Peyer's patch (tissue), 4 donors: ENCODE measurements at places on chromosomes 6 and 20. TPM values are rescaled to one million over a fixed set of nuclear protein-coding genes. Genes with fewer than 3 reads are reported as not detected.

- no peak for DNase-seq
Observed at GRCh38 chr20:555976-556385, 12.4 kb upstream of the CSNK2A1 start.

GRCh38 chr6:157579467-157580031 is 198.6 kb downstream of the ZDHHC14 start:
- no peak for DNase-seq

DNA sequence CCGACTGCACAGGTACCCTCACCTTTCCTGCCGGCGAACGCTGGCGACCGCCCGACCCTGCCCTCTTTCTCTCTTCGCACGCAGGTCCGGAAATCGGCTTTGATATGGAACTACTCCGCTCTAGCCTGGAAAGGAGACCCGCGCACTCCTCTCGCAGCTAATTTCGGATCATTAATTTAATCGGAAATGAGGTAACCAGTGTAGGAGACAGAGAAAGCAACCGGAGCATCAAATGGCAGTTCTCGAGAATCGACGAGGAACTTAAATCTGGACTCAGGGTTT is 949 bp upstream of the ATXN1 start:
- no peak for DNase-seq

GRCh38 chr6:4780360-4780812 is 4.2 kb downstream of the CDYL start:
- peak; percentile 54 for DNase-seq

DNA sequence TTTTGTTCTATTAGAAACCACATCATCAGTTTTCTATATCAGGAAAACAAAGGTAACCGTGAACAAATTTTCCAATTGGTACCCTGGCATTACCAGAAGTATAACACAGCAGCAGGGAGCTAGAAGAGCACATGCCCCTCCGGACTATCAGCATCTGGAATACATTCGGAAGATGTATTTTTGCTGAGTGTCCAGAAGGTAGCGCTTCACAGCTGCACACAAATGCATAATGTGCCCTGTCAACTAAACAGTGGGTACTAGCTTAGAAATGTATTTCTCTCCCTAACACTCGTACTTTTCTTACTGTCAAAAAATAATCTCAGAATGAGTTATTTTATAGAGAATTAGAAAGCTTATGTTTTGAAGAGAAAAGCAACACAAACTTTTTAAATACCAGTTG is 77.6 kb downstream of the HUS1B start:
- DNase-seq = no peak

DNA sequence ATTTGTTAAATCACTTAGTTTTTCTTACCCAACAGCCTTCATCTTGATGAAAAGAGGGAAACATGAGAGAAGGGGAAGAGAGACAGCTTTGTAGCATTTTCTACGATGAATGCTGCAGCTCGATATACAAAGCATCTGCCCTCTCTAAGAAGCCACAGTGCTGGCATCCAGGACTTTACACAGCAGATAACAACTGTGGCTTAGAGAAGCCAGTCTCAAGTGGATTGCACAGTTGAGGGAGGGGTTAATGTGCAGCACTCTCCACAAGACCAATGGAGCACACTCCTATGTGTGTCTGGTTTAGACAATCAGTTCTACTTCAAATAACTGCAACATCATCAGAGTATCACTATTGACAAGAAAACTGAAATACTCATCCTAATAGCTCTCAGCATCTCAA is 5.8 kb downstream of the C6orf120 start:
- DNase-seq = no peak

- DNase-seq = no peak
Observed at GRCh38 chr6:79072640-79073181, 5.3 kb downstream of the PHIP start.

- no peak for DNase-seq
Observed at GRCh38 chr6:22401206-22401605, 104.4 kb upstream of the PRL start.

DNA sequence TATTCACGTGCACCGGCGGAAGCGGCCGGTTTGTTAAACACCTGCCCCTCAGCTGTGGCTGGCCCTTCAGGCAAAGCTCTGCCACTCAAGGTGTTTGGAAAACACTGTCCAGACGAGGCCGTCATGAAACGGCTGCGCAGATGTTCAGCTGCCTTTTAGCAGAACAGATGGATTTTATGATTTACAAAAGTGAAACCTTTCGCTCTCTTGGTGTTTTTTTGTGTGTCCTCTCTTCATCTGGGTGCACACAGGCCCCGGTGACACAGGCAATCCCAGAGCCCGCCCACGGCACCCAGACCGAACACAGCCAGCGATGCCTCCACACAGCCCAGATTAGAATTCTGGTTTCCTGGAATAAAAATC is 397.0 kb downstream of the SMOC2 start:
- no peak for DNase-seq

DNA sequence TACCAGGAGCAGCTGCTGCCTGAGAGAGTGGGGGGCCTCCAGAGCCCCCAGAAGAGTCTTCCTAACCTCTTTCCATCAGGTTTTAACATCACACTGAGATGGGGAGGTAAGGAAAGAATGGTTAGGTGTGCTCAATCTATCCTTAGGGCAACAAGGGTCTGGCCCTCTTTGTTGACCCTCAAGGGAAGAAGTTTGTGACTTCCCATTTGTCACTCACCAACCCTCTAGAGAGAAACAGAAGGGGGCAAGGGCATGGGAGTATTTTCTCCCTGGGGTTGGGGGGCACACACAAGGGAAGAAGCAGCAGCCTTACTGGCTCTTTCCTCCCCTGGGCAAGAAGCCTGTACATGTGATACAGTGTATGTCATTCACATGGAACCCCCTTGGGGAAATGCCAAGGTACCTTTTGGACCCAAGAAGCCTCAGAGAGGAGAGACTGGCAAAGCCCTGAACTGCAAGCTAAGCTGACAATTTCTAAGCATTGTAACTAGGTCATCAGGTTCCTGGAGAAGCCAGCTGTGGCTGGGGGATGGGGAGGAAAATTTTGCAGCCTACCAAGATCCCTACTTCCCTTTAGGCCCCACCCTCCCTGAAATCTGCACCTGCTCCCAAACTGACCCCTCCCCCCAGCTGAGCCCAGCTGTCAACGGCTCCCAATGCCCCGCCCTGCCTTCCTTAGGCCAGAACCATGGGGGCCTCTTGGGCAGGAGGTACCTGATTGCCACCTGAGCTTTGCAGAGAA is 14.5 kb downstream of the BCL2L1 start:
- DNase-seq = peak; percentile 71

DNA sequence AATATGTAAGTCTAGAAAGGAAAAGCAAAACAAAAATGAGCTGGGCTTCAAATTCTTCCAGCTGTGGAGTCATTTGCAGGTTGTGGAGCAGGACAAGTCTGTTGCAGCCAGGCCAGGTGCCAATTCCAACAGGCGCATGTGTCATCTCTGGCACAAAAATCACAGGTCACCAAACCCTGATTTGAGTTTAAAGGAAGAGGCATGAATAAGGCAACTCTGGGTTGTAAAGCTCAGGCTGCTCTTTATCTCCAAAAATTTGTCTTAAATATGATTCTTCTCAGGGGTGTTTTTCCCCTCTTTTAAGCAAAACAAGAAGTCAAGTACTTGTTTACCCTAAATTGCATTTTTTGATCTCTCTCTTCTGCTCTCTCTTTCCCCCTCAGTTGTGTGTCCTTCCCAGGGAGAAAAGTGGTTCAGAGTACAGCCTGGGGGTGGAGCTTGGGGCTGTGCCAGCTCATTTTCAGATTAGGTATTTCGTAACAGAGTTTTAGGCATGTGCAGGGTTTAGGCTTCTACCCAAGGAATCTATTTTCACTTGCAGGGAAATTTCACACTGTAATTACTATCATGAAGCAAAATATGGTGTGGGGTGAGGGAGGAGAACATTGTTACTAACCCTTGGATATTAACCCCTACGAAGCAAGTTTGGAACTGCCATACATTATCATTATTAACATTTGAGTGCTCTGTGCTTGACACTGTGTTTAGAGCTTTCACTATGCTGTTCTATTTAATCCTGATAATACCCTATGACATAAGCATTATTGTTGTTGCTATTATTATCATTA is 8.3 kb upstream of the NCOA3 start:
- peak; percentile 79 for DNase-seq

GRCh38 chr20:52880997-52881396 is 91.2 kb upstream of the TSHZ2 start:
- no peak for DNase-seq

GRCh38 chr6:79201143-79201542 is 33.3 kb downstream of the HMGN3 start:
- DNase-seq = no peak

- peak; percentile 40 for DNase-seq
Observed at GRCh38 chr6:170285482-170285881, 5.4 kb downstream of the DLL1 start.

- DNase-seq = no peak
Observed at GRCh38 chr6:90442366-90442765, 144.5 kb downstream of the MAP3K7 start.

- no peak for DNase-seq
Observed at GRCh38 chr6:118710616-118711015, 59.2 kb upstream of the CEP85L start.

DNA sequence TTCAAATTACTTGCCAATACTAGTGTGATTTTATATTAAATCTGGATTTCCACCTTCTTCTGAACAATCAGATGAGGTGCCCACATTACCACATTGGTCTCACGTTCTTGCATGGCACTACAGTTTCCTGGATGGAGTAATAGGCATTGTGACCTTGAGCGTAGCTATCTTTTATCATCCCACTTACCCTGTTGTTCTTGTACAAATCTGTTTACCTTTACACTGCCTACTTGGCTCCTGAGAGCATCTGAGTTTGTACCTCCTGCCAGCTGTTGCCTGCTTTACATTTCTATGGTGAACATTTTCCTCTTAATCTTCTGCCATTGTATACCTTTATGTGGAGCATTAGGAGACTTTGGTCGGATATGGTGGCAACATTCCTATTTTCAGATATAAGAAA is 90.7 kb downstream of the AKAP7 start:
- DNase-seq = no peak

DNA sequence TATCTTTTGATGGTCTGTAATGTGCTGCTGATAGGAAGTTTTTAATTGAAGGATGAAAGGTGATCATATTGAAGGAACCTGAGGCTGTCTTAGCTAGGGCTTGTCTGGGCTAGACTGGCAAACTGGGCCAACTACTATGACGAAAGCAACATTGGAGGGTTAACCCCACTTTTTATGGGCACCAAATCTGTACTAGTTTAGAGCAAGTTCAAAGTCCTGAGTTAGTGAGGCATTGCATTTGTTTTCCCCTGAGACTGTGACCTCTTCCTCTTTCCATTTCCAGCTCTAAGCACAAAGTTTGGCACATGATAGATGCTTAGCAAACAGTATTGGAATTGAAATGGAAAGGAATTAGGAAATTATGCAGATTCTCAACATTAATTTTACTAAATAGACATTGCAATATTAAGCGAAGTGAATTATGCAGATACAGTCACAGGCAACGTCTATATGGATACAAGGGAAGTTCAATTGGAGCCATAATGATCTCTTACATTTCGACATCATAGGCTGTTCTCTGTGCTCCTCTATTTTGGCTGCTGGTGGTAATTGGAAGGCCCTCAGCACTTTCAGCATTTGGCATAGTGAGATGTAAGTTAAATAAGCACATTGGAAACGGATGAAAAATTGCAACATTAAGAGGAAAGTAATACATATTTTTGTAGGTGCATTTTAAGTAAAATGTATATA is 22.2 kb downstream of the CEP57L1 start:
- no peak for DNase-seq

DNA sequence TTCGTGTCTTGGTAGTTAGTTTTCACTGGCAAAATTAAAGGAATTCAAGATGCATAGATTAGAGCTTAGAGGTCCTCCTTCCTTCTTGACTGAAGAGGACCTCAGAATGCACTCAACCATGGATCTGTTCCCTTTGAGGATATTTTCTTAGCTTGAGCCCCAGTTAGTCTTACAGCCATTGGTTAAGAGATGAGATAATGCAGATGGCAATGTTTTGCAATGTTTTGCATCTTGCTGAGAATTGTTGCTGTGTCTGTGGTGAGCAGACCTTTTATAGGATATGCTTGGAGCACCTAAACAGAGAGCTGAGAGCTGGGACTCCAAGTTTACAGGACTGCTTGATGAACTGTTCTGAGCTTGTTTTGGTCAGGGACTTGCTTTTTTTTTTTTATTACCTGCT is 107.5 kb downstream of the TMEM170B start:
- no peak for DNase-seq

Gene HLA-DRA
- 354 TPM for total RNA-seq

Gene SOX4
- total RNA-seq = 11.4 TPM

Gene CASS4
- total RNA-seq = 3.3 TPM

Gene VGLL2
- total RNA-seq = not detected

Gene ERVFRD-1
- total RNA-seq = not detected

Gene USP49
- 5.4 TPM for total RNA-seq

Gene SCRT2
- total RNA-seq = not detected

Gene COL9A1
- total RNA-seq = not detected
